Fibroblast of lung (primary cell): ENCODE measurements at places on chromosomes 5 and 9. TPM values are rescaled to one million over a fixed set of nuclear protein-coding genes. Genes with fewer than 3 reads are reported as not detected.

DNA sequence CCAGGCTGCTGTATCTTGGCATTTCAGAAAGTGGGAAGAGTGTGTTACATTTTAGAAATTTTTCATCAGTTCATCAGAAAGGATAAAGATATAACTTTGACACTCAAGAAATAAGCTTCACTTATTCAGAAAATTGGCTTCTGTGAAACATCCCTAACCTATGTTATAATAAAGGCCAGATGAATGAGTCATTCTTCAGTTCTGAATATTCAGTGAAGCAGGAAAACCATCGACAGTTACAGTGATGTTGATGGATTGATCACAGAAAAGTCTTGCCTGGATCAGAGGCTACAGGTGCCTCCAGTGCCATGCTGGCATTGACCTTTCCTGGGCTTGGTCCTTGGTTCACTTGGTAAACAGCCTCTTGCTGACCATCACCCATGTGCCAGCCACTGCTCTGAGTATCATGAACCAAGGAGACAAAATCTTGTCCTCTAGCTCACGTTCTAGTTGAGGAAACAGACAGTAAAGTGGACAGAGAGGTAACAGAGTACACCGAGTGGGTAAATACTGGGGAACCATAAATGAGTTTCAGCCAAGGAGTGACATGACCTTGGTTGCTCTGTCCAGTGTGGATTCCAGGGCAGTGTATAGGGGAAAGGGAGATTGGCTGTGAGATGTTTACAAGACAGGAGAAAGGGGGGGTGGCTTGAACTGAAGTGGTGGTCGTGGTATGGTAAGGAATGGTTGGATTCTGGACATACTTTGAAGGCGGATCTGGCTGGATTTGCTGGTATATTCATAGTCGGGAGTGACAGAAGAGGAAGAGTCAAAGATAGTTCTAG lies 98.6 kb downstream of the AMBP start:
- DNase-seq, result no peak

DNA sequence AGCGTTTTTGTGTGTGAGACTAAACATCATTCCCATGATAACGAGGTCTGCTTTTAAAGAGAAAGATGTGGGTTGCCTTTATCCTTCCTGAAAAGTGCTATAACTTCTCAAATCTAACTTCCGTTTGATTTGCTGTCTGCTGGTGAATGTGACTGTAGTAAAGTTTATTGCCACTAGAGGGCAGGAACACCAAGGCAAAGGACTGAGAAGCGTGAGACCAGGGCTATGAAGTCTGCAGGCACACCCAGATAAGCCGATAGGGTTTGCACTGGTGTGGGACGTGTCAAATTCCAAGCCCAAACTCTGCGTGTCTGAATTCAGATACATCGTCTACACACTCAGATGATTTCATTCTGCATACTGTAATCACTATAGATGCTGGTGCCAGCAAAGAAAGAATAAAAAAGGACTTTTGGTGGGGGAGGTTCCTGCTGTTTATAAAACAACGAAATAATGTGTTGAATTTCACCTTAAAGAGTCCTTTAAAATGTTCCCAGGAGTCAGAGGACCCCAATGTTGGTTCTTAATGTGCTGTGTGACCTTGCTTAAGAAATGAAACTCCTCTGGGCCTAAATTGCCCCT lies 87.2 kb downstream of the PTTG1 start:
- peak; percentile 89 for DNase-seq

- DNase-seq, result peak; percentile 55
Measured at GRCh38 chr9:14312719-14313377, 1.1 kb downstream of the NFIB start.

SNCAIP gene
- total RNA-seq, result 4.1 and 5.1 TPM in 2 replicates

DNA sequence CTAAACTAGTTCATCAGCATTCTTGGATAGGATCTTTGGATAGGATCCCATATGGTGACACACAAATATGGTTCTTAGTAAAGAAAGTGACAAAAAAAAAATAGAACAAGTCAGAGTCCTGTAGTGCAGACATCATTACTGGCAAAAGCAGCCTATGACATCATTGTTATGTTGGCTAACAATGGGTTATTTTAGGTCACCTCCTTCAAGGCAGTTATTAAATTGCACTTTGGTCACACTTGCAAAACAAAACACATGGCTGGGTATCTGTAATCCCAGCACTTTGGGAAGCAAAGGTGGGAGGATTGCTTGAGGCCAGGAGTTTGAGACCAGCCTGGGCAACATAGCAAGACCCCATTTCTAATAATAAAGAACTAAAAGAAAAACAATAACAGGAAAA lies 185.9 kb downstream of the KIAA0825 start:
- peak; percentile 52 for DNase-seq

INIP gene
- 14.4 and 14.9 TPM in 2 replicates for total RNA-seq

- DNase-seq, result peak; percentile 84
Measured at GRCh38 chr5:135210286-135211055, 176.4 kb upstream of the PITX1 start.

DNA sequence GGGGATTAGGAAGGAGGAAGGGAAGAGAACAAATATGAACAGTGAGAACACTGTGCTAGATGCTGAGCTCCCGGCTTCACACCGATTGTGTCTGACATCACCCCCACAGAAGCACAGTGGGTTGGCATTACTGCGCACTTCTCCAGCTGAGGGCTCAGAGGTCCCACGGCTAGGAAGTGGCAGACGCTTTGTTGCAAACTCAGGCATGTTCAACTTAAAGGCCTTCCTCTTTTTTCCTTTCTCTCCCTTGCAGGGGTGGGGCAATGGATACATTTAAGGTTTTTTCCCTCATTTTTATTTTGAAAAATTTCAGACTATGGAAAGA lies 15.5 kb upstream of the SHB start:
- DNase-seq, result no peak

DNA sequence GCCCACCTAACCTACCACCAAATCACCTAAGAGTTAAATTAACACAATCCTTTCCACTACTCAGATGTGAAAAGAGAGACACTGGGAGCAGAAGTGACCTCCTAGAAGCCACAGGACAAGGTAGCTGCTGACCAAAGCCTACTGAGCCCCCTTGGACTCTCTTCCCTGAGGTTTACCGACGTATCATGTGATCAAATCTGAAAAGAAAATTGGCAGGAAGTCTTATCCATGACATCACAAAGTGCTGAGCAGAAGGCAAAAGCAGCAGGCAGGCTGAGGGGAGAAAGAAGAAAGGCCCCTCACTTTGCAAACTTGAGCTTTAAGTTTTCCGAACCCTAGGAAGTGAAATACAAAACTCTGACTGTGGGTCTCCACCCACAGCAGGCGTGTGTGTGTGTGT lies 11.1 kb downstream of the PRELID2 start:
- DNase-seq, result peak; percentile 50

DNA sequence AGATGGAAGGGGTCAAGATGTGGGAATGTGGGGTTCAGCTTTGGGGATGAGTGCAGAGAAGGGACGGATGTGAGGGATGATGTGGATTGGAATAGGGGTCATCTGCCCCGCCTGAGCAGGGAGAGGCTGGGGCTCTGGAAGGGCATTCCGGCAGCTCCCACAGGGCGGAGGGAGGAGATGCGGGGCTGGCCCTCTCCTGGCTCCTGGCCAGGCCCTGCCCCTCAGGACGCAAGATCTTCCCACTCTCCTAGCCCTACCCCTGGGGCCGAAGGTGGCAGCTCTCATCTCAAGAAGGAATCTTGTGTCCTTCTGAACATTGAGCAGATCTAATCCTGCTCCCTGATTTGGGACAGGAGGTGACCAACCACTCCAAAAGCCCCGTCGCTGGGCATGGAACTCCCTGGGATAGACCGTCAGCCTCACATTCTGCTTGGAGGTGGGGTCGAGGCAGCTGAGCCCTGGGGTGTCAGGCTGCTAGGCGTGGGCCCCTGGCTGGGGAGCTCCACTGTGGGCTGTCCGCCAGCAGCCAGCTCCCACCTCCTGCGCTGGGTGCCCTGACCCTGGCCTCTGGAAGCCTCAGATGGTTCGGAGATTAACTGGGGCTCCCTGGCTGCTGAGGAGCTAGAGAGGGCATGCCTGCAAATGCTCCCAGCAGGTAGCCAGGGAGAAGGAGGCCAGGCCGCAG lies 125.2 kb downstream of the ZNF354C start:
- no peak for DNase-seq

PCDHB5 gene
- 1.8 and 2.8 TPM in 2 replicates for total RNA-seq

GRCh38 chr9:36102742-36103495 lies 33.6 kb upstream of the GLIPR2 start:
- peak; percentile 84 for DNase-seq

DNA sequence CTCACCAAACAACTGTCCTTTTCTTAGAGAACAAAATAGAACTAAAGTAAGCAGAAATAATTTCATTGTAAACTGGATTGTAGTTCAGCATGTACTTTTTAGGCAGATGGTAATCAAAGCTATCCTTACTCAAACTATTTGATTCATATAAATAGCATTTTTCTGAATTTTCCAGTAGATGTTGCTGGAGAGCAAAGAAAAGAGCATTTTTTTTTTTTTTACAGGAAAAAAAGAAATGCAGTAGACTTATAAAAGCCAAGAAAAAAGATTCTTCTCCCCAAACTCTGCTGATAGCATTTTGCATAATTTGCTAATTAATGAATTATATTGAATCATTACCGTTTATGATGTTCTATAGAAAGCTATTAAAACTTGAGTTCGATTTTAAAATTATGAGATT lies 715.3 kb upstream of the WWC1 start:
- DNase-seq, result no peak

MELK gene
- 6.2 and 14.2 TPM in 2 replicates for total RNA-seq

DNA sequence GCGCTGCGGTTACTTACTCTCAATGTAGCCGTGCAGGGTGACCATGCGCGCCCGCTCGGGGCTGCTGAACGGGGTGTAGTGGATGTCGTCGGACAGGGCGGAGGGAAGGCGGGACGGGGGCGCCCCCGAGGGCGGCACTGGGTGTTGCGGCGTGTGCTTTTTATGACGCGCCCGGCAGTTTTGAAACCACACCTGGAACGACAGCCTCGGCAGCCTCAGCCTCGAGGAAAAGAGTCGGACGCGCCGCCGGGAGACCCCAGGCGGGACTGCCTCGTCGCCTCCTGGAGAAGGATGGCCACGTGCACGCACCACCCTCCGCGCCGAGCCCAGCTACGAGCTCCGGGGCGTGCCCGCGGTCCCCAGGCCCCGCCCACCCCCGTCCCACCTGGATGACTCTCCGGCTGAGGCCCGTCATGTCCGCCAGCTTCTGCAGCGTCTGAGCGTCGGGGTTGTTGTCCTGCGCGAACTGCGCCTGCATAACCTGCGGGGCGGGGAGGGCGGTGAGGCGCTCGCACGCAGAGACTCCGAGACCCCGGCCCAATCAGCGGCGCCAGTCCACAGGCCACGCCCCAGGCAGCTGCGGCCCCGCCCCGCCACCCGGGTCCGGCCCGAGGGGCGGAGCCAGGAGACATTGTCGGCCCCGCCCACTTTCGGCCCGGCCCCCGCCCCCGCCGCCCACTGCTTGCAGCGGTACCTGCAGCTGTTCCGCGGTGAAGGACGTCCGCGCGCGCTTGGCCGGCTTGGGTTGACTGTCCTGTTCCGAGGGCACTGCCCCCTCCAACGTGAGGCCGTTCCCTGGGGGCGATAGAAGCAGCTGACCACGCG lies 15.0 kb downstream of the LHX6 start:
- DNase-seq, result no peak

ADAMTSL2 gene
- under 0.01 TPM in 2 replicates for total RNA-seq

FCN1 gene
- not detected in 2 replicates for total RNA-seq

- DNase-seq, result no peak
Measured at GRCh38 chr5:4208996-4209395, 613.4 kb downstream of the IRX1 start.

GRCh38 chr9:32394381-32395049 lies 10.1 kb downstream of the ACO1 start:
- DNase-seq, result no peak

- DNase-seq, result no peak
Measured at GRCh38 chr5:12320331-12320730, 416.1 kb upstream of the CTNND2 start.

DNA sequence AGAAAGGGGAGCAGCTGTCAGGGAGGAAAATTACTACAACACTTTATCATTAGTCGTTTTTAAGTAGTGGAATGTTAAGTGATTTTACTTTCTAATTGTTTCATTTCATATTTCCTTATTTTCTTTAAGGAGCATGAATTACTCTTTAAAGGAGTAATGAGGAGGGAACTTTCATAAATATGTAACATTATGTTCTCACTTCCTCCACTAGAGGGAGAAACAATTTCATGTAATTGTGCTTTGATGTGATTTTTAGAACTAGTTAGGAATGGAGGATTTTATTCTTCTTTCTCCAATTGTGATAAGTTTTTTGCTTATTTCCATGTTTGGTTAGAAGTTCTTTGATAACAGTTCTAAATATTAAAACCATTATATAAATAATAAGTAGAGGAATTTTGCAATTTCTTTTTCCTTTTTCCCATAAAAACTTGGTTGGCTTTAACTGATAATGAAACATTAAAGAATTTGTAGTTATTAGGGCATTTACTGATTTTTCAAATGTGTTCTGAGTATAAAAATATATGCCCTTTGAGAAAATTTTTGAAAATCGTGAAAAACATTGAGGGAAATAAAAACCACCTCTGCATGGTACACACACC lies 25.6 kb downstream of the CEP78 start:
- DNase-seq, result peak; percentile 76

- no peak for DNase-seq
Measured at GRCh38 chr5:71752441-71753190, 33.5 kb downstream of the CARTPT start.

- DNase-seq, result peak; percentile 86
Measured at GRCh38 chr9:77588271-77588937, 59.7 kb downstream of the GNA14 start.

DTWD2 gene
- 4.8 and 5.4 TPM in 2 replicates for total RNA-seq

GRCh38 chr5:124701873-124702425 lies 44.5 kb downstream of the ZNF608 start:
- DNase-seq, result no peak

ACOT12 gene
- total RNA-seq, result 0.26 and 2.0 TPM in 2 replicates

DNA sequence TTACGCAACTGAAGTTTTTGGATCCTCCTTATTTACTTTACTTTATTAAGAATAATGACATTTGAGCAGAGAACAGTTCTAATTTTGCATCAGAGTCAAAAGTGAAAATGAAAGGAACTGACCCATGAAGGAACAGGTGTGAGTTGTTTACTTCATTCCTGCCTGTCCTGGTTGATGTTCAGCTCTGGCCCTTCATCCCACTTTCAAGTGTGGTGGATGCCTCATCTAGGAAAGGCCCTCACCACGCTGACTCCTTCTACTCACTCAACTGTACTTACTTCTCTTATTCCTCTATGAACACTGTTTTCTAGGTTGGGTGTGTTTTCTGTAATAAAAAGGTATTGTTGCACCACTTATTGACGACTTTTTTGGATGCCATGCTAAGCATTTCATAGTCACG lies 61.8 kb upstream of the PLEKHG4B start:
- DNase-seq, result no peak

- no peak for DNase-seq
Measured at GRCh38 chr9:96417661-96418082, 498 bp downstream of the ZNF367 start.

GRCh38 chr9:20552874-20553557 lies 69.3 kb downstream of the MLLT3 start:
- peak; percentile 46 for DNase-seq

- DNase-seq, result peak; percentile 34
Measured at GRCh38 chr5:32153723-32154122, 20.4 kb downstream of the GOLPH3 start.

DNA sequence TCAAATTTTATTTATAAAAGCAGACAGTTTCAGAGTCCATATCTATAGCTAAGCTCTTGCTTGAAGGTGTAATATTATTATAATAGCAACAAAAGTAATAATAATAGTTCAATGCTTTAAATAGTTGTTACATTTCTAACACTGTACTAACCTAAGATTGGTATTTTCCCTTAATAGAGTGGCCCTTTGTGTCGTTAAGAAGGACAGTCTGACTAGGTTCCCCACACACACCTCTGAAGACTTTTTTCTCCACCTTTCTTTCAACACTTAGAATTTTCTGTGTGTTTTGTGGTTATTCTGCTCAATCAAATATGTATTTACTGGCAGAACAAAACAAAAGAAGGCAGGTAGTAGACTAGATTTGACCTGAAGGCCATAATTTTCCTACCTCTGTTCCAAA lies 223.2 kb upstream of the ACO1 start:
- DNase-seq, result no peak

ZNF608 gene
- total RNA-seq, result 18.0 and 25.3 TPM in 2 replicates
